Stimulated activated CD4-positive, alpha-beta T cell treated with anti-CD3 and anti-CD28 coated beads, Interleukin-15, amount 100 ng/mL, for 24 hours (primary cell): ENCODE measurements at places on chromosomes 1 and 21.

GRCh38 chr1:161185282-161185682 lies 8.0 kb upstream of the B4GALT3 start:
- DNase-seq = peak; percentile 72

- DNase-seq = no peak
These were observed 90.8 kb upstream of the TMPRSS2 start for GRCh38 chr21:41598561-41599431.

- no peak for DNase-seq
These were observed 16.1 kb downstream of the LAMC1 start for GRCh38 chr1:183039330-183039729.

DNA sequence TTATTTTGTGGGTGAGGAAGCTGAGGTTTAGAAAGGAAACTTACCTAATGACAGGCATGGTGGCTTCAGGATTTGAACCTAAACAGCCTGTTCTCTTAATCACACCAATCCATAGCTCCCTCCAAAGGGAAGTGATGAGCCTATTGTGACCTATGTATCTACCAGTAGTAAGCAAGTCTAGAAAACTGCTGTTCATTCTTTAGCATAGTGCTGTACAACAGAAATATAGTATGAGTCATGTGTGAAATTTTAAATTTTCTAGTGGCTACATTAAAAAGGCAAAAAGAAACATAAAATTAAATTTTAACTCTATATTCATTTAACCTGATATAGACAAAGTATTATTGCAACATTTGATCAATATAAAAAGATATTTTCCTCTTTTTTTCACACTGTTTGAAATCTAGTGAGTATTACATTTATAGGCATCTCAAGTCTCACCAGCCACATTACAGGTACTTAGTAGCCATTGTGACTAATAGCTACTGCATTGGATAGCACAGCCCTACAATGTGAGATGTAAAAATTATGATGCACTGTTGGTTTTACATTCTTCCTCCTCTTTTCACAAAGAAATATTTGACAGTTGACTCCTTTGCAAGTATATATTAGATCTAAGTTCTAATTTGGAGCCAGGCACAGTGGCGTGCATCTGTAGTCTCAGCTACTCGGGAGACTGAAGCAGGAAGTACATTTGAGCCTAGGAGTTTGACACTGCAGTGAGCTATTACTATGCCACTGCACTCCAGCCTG lies 16.6 kb downstream of the IPO9 start:
- no peak for DNase-seq

DNA sequence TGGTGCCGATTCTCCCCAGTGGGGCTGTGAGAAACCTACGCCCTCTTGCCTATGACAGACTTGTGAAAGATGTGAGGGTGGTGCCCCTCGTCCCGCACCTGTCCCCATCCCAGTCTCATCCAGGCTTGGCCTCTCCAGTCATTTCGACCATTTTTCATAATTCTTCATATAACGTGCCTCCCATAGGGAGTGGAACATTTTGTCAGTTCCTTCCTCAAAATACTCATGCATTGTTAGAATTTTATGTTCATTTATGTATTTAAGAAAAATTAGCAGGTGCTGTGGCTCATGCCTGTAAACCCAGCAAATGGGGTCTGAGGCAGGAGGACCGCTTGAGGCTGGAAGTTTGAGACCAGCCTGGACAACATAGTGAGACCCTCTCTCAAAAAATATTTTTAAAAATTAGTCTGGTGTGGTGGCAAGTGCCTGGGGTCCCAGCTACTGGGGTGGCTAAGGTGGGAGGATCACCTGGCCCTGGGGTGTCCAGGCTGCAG lies 19.7 kb upstream of the SMPDL3B start:
- no peak for DNase-seq

DNA sequence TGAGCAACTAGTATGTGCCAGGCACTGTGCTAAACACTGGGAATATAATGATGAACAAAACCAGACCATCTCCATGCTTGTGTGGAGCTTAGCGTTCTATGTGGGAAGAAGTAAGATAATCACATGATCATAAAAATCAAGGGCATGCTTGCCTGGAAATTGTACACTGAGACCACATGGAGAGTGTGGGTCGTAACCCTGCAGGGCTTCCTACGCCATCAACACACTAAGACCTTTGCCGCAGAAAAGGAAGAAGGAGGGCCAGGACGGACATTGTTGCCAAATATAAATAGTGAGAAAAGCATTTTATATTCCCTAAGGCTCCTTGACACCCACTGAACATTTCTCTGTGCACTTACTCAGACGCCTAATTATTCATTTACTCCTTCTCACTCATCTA lies 388.1 kb upstream of the VAMP3 start:
- DNase-seq = no peak

- no peak for DNase-seq
These were observed 93.0 kb downstream of the USH2A start for GRCh38 chr1:216330262-216330661.

- no peak for DNase-seq
These were observed 170.4 kb upstream of the ZC3H12A start for GRCh38 chr1:37303884-37304574.
